ENCODE measurements at places on chromosomes 5 and 9. TPM values are rescaled to one million over a fixed set of nuclear protein-coding genes. Genes with fewer than 3 reads are reported as not detected.

DNA sequence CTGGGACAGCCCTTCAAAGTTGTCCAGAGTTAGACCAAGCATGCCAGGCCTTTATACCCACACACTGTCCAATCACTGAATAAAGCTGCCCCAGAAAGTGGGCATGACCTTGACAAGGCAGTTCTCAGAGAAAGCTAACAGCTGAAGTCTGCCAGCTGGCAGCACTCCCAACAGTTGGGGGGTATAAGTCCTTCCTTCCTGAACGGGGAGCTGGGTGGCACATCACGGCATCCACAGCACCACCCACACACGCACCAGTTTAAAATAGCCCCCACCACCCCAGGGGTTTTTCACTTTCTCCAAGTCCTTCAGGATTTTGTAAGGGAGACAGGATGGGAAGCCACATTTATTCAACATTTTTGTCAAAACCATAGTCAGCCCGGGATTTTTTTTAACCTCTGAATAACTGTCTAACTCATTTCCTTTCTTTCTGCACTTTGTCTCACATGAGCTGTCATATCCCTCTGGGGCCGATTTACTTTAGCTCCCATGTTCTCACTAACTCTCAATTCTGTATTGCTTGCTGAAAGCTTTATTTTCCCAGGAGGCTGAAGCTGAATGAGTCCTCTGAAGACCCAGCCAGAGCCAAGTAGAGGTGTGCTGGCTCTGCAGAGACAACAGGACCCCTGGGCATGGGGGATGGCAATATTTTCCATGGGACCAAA is 15.4 kb downstream of the FAM81B start:
- no peak overlapping the region for H3K27ac ChIP-seq
- peaks cover 18% of the 10 kb centered on the region for H3K27me3 ChIP-seq
- H3K4me3 ChIP-seq, result no peak overlapping the region
- no peaks in the 10 kb centered on the region for H3K36me3 ChIP-seq

GRCh38 chr5:63959177-63959982 is 2.9 kb downstream of the HTR1A start:
- no peaks in the 10 kb centered on the region for H3K4me1 ChIP-seq
- H3K4me3 ChIP-seq, result no peak overlapping the region
- no peak overlapping the region for H3K27ac ChIP-seq
- no peaks in the 10 kb centered on the region for H3K36me3 ChIP-seq
- H3K27me3 ChIP-seq, result no peaks in the 10 kb centered on the region

GRCh38 chr5:42929871-42930270 is 110.2 kb downstream of the ANXA2R start:
- no peak overlapping the region for H3K4me3 ChIP-seq
- H3K36me3 ChIP-seq, result peaks cover 11% of the 10 kb centered on the region

DNA sequence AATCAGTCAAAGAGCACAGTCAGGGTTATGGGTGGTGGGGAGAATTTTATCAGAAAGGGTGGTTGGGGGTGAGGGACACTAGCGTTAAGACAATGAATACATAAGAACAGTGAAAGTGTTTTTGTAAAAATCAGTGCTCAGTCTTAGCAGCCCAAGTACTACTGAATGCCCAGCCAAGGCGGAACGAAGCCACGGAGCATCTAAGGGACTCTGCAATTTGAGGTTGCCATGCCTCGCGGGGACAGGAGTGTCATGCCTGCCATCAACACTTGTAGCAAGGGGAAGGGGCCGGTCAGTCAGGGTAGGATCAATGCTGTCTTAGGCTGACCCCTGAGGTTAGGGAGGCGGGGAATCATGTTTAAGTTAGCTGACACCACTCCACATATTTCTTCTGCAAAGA is 13.3 kb downstream of the FSTL4 start:
- DNase-seq, result no peak
- no peaks in the 10 kb centered on the region for H3K4me1 ChIP-seq
- no peaks in the 10 kb centered on the region for H3K36me3 ChIP-seq
- no peak overlapping the region for H3K4me3 ChIP-seq

GRCh38 chr9:38292480-38292879 is 100.0 kb upstream of the ALDH1B1 start:
- no peaks in the 10 kb centered on the region for H3K36me3 ChIP-seq
- no peak overlapping the region for H3K27ac ChIP-seq
- no peaks in the 10 kb centered on the region for H3K4me1 ChIP-seq
- no peak overlapping the region for H3K4me3 ChIP-seq

The USP20 gene
- 11.3 TPM for total RNA-seq

The ANKRD18A gene
- total RNA-seq, result 27.3 TPM

The NIPSNAP3A gene
- total RNA-seq, result 8.0 TPM

The SNCAIP gene
- not detected for total RNA-seq

The CCL21 gene
- not detected for total RNA-seq

All from Calu3 (cell line).